Jurkat, Clone E6-1 (cell line): ENCODE measurements at places on chromosomes 12 and 14.
A peak's percentile ranks its signal among the peaks of the same experiment; 100 is the strongest.

DNA sequence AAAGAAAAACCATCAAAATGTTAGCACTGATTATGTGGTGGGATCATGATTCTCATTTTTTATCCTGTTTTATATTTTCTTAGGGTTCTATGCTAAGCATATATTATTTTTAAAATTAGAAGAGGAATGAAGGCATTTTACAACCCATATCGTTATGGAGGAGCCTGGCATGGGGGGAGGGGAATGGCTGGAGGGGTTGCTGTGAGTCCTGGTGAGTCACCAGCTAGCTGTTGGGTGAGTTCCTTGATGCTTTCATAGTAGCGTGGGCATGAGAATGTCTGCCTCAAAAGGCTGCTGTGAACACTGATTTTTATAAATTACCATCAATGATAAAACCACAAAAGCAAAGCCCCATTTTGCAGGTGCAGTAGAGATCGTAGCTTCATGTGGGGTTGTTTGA, 46.9 kb downstream of the C14orf132 start:
- no peak for DNase-seq

DNA sequence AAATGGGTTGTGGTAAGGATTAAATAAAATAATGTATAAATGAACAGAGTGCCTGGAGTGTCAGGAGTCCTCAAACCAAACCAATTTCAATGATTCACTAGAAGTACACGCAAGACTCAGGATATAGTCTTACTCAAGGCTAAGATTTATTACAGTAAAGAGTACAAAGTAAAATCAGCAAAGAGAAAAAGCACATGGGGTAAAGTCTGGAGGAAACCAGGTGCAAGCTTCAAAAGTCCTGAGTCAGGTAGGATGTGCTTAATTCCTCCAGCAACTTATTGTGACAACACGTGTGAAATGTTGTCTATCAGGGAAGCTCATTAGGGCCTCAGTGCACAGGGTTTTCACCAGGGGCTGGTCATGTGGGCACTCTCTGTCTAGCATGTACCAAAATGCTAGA, 105.8 kb upstream of the NAP1L1 start:
- no peak for DNase-seq

DNA sequence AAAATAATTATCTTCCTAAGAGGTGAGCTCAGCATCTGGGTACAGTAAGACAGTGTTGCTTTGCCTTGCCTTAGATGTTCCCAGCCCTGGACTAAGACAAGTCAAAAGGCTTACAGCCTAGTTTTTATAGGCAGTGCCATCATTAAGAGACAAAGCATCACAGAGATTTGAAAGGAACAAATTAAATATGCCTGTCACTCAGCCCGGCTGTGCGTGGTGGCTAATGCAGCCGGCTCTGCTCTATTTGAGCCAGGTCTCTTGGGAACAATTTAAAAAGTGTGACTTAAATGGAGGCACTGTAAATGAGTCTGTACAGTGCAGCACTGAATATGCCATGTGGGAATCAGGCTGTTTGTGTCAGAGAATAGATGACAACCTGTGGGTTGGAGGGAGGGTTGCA, 1687.4 kb upstream of the FLRT2 start:
- DNase-seq: no peak

- no peak for DNase-seq
These were observed 4.9 kb upstream of the KLHL33 start for GRCh38 chr14:20440882-20441281.

DNA sequence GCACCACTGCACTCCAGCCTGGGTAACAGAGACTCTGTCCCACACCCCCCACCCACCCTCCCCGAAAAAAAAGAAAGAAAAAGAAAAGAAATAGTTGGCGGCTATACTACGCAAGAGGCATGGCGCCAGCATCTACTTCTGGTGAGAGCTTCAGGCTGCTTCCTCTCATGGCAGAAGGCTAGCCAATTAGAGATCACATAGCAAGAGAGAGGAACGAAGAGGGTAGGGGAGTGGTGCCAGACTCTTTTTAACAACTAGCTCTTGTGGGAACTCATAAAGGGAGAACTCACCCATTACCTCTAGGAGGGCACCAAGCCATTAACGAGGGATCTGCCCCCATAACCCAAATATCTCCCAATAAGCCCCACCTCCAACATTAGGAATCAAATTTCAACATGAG, 6.2 kb downstream of the DENND5B start:
- DNase-seq: no peak

GRCh38 chr12:107091989-107092641, 1.2 kb downstream of the CRY1 start:
- peak; percentile 93 for DNase-seq
